ENCODE measurements at places on chromosomes 3 and 15.

- DNase-seq, result no peak
- no peak overlapping the region for H3K4me3 ChIP-seq
- H3K27ac ChIP-seq, result no peak overlapping the region
- no peaks in the 10 kb centered on the region for H3K27me3 ChIP-seq
- H3K36me3 ChIP-seq, result no peaks in the 10 kb centered on the region
- no peaks in the 10 kb centered on the region for H3K4me1 ChIP-seq
These were observed 38.8 kb downstream of the FBXO22 start for GRCh38 chr15:75942464-75942863.

- no peaks in the 10 kb centered on the region for H3K27me3 ChIP-seq
- H3K4me3 ChIP-seq, result no peak overlapping the region
- no peaks in the 10 kb centered on the region for H3K36me3 ChIP-seq
- H3K27ac ChIP-seq, result no peak overlapping the region
- H3K4me1 ChIP-seq, result no peaks in the 10 kb centered on the region
- no peak for DNase-seq
These were observed 64.1 kb downstream of the CDIN1 start for GRCh38 chr15:36643551-36643950.

DNA sequence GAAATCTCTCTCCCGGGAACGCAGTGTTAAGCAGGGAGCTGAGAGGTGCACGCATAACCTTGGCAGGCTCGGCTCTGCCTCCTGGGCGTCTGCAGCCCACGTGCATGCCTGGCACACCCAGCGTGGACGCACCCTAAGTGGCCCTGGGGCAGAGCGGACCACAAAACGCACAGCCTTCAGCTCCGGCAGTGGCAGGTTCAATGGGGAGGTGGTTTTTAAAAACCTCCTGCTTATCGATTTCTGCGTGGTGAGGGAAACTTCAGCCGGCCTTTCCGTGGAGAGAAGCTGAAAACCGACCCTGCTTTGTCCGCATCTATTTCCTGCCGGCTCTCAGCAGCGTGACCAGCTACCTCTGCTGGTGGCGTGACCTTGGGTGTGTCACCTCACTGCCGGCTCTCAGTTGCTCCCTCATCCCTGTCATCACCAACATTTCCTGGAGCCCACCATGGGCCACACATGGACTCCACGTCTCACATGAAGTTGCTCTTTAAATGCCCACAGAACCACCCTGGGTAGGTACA, 134.8 kb upstream of the MEF2A start:
- peak; percentile 38 for DNase-seq
- no peaks in the 10 kb centered on the region for H3K27me3 ChIP-seq
- H3K4me1 ChIP-seq, result peaks cover 12% of the 10 kb centered on the region
- H3K4me3 ChIP-seq, result no peak overlapping the region

- DNase-seq, result no peak
- no peak overlapping the region for H3K4me3 ChIP-seq
- no peaks in the 10 kb centered on the region for H3K4me1 ChIP-seq
- no peaks in the 10 kb centered on the region for H3K27me3 ChIP-seq
- no peak overlapping the region for H3K27ac ChIP-seq
These were observed 72.9 kb upstream of the NDN start for GRCh38 chr15:23760024-23760423.

DNA sequence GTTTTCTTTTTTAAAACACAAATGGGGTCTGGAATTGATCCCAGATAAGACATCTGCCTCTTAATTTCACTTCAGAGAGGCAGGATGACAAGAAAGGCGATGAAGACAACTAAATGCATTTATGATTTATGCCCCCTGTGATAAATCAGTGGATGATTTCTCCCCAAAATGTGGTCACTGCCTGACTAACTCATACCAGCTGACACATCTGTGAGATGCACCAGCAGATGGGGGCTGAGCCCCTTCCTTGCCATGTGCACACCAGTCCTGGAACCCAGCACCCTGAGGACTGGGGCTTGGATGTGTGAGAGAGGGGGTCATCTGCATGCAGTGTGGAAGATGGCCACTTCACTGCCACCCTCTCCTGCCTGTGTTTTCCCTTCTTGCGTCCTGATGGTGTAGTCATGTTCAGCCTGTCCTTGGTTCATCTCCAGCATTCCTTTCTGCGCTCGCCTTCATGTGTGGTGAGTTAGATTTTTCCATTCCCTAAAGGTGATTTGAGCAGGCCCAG, 264.3 kb downstream of the LRTM1 start:
- no peaks in the 10 kb centered on the region for H3K27me3 ChIP-seq
- no peak overlapping the region for H3K4me3 ChIP-seq
- DNase-seq, result no peak
- H3K36me3 ChIP-seq, result no peaks in the 10 kb centered on the region

DNA sequence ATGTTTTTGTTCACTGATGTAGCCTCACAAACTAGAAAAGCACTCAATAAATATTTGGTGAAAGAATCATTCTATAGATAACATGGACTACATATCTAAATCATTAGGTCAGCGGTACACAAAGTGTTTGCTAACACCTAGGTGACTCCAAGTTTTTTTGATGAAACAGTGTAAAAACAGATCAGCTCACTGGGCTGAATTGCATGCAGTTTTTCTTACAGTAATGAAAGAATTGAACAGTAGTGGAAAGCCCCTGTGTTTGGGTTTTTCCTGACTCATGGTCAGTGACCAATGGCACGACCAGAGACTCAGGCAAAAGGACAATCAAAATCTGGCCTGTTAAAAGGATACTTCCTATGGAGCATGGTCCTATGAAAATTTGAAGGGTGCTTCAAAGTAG, 384.3 kb upstream of the EPHA6 start:
- H3K27ac ChIP-seq, result no peak overlapping the region
- H3K4me3 ChIP-seq, result no peak overlapping the region
- no peak for DNase-seq
- no peaks in the 10 kb centered on the region for H3K4me1 ChIP-seq
- H3K36me3 ChIP-seq, result no peaks in the 10 kb centered on the region
- H3K27me3 ChIP-seq, result no peaks in the 10 kb centered on the region

- H3K4me1 ChIP-seq, result peaks cover 10% of the 10 kb centered on the region
- no peaks in the 10 kb centered on the region for H3K27me3 ChIP-seq
- no peak for DNase-seq
- H3K36me3 ChIP-seq, result no peaks in the 10 kb centered on the region
- no peak overlapping the region for H3K4me3 ChIP-seq
These were observed 278.1 kb upstream of the P2RY1 start for GRCh38 chr3:152556731-152557254.

DNA sequence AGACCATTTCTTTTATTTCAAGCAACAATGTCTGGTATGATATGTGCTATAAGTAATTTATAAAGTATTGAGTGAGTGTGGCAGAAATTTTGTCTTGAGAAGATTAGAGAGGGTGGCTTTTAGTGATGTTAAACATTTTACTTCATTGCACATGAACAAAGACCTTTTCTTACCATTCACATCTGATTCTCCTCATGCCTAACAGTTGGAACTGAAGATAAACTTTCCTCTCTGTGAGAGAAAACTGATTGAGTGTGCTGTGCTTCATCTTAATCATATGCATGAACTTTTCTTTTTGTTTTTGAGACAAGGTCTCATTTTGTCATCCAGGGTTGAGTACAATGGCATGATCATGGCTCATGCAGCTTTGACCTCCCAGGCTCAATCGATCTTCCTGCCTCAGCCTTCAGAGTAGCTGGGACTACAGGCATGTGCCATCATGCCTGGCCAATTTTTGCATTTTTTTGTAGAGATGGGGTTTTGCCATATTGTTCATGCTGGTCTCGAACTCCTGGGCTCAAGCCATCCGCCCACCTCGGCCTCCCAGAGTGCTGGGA, 377.7 kb upstream of the GOLIM4 start:
- DNase-seq, result no peak
- no peak overlapping the region for H3K27ac ChIP-seq
- H3K4me3 ChIP-seq, result no peak overlapping the region
- no peaks in the 10 kb centered on the region for H3K4me1 ChIP-seq

DNA sequence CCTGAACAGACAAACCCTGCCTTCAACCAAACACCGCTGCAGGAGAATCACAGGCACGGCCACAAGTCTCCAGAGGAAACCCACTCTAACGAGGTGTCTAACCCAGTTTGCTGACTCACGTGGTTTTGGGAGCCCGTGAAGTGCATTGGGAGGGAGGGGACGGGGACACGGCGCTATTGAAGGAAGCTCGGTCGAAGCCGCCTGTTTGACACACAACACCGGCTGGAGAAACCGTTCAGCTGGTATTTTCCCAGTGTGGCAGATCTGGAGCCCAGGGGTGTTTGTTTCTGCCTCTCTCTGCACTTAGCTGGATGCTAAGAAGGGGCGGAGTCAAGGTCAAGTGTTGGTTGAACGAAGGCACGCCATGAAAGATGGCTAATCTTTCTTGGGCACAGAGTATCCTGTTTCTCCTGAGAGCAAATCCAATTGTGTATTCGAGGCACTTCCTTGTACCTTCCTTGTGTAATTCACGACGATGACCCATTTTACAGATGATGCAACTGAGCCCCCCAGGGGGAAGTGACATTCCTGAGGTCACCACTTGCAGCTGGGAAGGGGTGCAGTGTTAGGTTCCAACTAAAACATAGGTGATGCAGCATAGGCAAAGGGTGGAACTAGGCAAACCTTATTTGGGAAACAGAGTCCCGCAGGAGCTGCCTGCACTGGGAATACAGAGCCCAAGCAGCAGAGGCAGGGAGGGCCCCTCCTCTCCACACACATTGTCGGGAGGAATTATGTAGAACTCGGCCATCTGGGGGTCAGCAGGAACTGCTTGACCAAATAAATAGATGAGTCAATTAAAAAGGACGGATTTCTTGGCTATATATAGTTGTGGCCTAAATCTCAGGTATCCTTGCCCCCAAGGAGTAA, 22.5 kb downstream of the SLC6A6 start:
- no peaks in the 10 kb centered on the region for H3K36me3 ChIP-seq
- H3K4me1 ChIP-seq, result peaks cover 21% of the 10 kb centered on the region
- no peak overlapping the region for H3K27ac ChIP-seq
- no peak overlapping the region for H3K4me3 ChIP-seq
- H3K27me3 ChIP-seq, result no peaks in the 10 kb centered on the region
- DNase-seq, result no peak

- no peak overlapping the region for H3K27ac ChIP-seq
- no peaks in the 10 kb centered on the region for H3K36me3 ChIP-seq
- no peak overlapping the region for H3K4me3 ChIP-seq
- H3K4me1 ChIP-seq, result no peaks in the 10 kb centered on the region
These were observed 235.4 kb downstream of the XXYLT1 start for GRCh38 chr3:195035345-195036202.

DNA sequence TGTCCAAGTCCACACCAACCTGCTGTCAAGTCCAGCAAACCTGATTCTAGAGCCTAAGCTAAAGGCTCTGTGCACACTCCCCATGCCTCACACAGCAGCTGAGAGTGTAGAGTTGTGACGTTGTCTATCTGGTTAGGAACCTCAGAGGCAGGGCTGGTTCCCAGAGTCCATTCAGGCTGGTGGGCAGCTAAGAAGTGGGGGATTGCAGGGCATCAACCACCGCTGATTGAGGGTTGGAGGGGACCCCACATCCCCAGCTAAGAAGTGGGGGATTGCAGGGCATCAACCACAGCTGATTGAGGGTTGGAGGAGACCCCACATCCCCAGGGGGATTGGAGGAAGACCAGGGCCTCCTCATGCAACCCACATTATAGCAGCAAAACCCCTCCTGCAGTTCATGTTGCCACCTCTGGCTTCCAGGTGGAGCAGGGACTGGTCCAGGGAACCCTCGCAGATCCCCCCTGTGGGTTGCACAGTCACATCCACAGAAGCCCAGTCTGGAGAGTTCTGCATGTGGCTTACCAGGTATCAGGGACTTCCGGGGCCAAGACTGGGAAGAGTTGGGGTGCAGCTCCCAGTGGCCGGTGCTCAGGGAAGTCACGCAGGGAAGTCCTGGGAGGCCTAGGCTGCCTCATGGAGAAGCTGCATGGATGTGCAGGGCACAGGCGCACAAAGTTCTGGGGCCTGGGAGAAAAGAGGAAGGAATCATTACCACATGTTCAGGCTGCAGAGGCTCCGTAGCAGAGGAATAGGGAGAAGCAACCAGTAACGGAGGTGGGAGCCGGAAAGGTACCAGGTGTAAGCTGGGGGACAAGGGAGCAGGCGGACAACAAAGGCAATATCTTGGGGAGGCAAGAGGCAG, 71.4 kb upstream of the PCSK6 start:
- H3K27ac ChIP-seq, result no peak overlapping the region
- no peaks in the 10 kb centered on the region for H3K4me1 ChIP-seq
- peak; percentile 61 for DNase-seq
- H3K27me3 ChIP-seq, result no peaks in the 10 kb centered on the region

DNA sequence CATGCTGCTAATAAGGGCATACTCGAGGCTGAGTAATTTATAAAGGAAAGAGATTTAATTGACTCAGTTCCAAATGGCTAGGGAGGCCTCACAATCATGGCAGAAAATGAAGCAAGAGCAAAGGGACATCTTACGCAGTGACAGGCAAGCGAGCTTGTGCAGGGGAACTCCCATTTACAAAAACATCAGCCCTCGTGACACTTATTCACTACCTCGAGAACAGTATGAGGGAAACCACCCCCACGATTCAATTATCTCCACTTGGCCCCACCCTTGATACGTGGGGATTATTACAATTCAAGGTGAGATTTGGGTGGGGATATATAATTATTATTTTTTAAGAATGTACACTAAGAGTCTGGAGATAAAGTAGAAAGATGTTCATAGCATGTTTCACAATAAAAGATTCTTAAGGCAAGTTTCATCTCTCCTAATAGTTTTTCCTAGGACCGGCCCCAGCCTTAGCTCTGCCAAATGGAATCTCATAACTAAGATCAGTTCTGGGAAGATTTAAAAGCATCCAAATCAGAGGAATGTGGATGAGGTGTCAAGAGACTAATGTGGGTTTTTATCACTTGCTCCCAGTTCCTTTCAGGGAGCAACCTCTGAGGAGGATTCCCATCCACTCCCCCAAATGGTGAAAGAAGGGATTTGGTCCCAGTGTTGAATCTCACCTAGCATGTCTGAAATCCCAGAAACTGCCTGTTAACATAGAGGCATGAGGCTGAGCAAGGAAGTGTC, 221.0 kb downstream of the ZMAT3 start:
- H3K4me3 ChIP-seq, result no peak overlapping the region
- no peak overlapping the region for H3K27ac ChIP-seq
- no peak for DNase-seq
- peaks cover 40% of the 10 kb centered on the region for H3K4me1 ChIP-seq
- H3K36me3 ChIP-seq, result no peaks in the 10 kb centered on the region
- H3K27me3 ChIP-seq, result no peaks in the 10 kb centered on the region

DNA sequence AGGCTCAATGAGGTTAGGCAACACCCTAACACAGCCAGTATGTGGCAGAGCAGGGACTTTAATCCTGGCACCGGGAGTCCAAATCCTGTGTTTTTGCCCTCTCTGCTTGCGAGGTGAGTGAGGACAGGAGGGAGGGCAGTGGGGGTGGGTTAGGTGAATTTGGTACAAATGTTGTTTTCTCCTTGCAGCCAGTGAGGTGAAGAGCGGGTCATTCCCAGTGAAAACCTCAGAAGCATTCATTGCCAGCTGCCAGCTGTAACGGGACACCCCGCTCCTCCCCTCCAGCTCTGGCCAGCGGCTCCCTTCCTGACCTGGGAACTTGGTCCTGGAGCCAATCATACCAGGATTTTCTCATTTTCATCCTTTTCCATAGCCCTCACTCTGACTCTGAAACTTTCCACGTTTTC, 45.7 kb upstream of the RAB6B start:
- no peaks in the 10 kb centered on the region for H3K36me3 ChIP-seq
- DNase-seq, result peak; percentile 56
- H3K4me3 ChIP-seq, result no peak overlapping the region

- H3K27ac ChIP-seq, result no peak overlapping the region
- H3K4me3 ChIP-seq, result no peak overlapping the region
- DNase-seq, result no peak
These were observed 530.8 kb upstream of the BCHE start for GRCh38 chr3:166367947-166368533.

- H3K27me3 ChIP-seq, result no peaks in the 10 kb centered on the region
- no peak overlapping the region for H3K4me3 ChIP-seq
- DNase-seq, result no peak
- no peaks in the 10 kb centered on the region for H3K36me3 ChIP-seq
- H3K4me1 ChIP-seq, result no peaks in the 10 kb centered on the region
- H3K27ac ChIP-seq, result no peak overlapping the region
These were observed 164.6 kb upstream of the ARHGEF26 start for GRCh38 chr3:153956613-153957012.
